Hematopoietic multipotent progenitor cell treated with erythropoietin and hydrocortisone succinate and interleukin-3 and kit ligand, for 8 days (in vitro differentiated cells): ENCODE measurements at places on chromosomes 1 and 21.

GRCh38 chr1:63747445-63747844 lies 26.4 kb upstream of the ROR1 start:
- DNase-seq = no peak

DNA sequence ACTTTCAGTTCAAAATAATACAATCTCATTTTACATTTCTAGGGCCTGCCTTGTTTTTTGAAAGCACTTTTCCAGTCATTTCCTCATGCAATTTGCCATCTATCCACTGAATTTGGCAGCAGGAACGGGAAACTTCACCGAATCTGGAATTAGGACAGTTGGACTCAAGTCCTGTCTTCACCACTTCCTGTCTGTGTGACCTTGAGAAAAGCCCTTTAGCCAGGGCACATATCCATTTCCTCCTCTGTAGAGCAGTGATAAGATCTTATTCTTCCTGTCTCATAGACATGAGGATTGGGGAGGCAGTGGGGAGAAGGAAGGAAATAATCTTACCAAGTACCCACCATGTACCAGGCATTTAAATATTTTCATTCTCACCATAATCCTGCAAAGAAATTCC lies 12.0 kb downstream of the VAV3 start:
- DNase-seq = peak; percentile 33

- DNase-seq = no peak
Measured at GRCh38 chr1:8047686-8048445, 21.8 kb upstream of the ERRFI1 start.

GRCh38 chr1:6243053-6243834 lies 735 bp upstream of the HES3 start:
- DNase-seq = no peak
